ENCODE measurements at places on chromosomes 3 and 15. TPM values are rescaled to one million over a fixed set of nuclear protein-coding genes. Genes with fewer than 3 reads are reported as not detected.

Gene LEKR1
- 0.73 TPM for total RNA-seq

Gene GP9
- not detected for total RNA-seq

Gene UPK1B
- 12.1 TPM for total RNA-seq

Gene CALML4
- total RNA-seq, result 11.1 TPM

Gene ACOX2
- total RNA-seq, result 7.2 TPM

Gene ITIH4
- 0.63 TPM for total RNA-seq

Gene CADM2
- 0.11 TPM for total RNA-seq

Gene AP4E1
- 9.1 TPM for total RNA-seq
